Cortex of kidney (tissue), 1 donor: ENCODE measurements at places on chromosomes 5 and 9.

GRCh38 chr9:78620303-78620702 is 323.4 kb downstream of the PSAT1 start:
- no peak for DNase-seq

DNA sequence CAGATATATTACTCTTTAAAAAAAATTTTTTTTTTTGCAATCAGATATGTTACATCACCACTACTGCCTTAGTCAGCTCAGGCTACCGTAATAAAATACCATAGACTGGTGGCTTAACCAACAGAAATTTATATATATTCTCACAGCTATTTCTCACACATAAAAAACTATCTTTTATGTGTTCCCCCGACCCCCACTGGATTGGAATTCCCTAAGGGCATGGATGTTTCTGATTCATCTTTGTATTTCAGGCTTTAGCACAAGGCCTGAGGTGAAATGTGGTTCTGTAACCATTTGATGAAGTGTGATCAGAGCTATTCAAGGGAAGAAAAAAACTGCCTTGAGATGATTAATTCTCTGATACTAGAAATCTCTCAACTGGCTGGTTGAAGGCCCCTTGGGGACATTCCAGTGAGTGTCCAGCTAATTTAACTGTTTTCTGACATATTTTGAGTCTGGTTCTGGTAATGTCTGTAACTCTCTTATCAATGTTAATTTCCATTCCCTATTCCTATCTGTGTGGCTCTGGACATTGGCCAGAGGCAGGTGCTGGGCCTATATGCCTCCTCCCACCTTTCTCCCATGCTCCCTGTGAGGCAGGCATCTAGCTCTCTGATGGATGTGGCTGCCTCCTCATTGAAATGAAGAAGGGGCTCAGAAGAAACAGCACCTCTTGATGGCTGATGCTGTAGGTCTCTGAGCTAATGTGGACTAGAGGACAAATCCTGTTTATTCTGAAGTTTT is 2.5 kb downstream of the CD14 start:
- no peak for DNase-seq

GRCh38 chr5:59759600-59760351 is 133.8 kb downstream of the PDE4D start:
- no peak for DNase-seq

- DNase-seq, result no peak
These were observed 20.7 kb downstream of the COL5A1 start for GRCh38 chr9:134662143-134662876.

GRCh38 chr5:122532035-122532434 is 220.0 kb downstream of the SNCAIP start:
- DNase-seq, result no peak

GRCh38 chr9:98726735-98727134 is 18.0 kb upstream of the GABBR2 start:
- DNase-seq, result no peak

DNA sequence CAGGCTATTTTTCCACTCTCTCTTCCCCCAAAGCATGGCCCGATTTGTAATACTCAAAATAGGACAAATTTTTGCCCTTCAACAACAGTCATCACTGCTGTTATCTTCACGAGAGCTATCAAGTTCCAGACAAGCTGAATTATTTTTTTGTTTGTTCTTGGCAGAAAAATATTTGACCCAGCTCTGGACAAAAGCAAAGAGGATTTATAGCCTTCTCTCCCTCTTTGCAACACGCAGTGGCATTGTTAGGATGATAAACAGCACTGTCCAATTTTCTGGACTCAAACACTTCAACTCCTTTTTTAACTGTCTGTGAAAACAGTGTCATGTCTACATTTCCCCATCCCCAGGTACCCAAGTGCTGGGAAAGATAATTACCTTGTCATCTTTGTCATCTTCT is 160.3 kb downstream of the SLF1 start:
- DNase-seq, result no peak

- no peak for DNase-seq
These were observed 111.2 kb downstream of the JAKMIP2 start for GRCh38 chr5:147671365-147671764.

GRCh38 chr9:84617411-84618029 is 52.0 kb upstream of the NTRK2 start:
- DNase-seq, result no peak

DNA sequence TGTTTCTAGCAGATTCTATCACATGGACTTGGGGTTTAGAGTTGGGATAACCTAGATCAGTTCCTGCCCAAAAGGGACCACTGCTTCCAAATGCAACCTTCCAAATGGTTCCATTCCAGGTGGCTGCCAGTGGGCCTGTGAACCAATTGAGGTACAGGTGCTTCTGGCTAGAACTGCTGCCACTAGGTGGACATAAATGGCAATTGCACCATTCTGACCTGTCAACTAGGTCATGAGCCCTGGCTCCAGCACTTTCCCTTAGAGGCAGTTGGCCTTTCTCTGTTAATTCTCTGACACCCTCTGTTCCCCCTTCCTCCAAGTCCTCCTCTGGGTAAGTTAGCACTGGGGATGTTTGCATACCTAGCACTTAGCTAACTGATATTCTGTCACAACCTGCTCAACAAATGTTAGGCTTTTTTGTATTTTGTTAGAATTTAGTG is 16.6 kb upstream of the HEMGN start:
- DNase-seq, result no peak

GRCh38 chr5:111469293-111469896 is 42.9 kb downstream of the STARD4 start:
- no peak for DNase-seq

GRCh38 chr5:75324791-75325190 is 12.2 kb upstream of the HMGCR start:
- DNase-seq, result no peak

GRCh38 chr5:67032921-67033664 is 163.5 kb downstream of the CD180 start:
- no peak for DNase-seq

GRCh38 chr5:2536632-2537377 is 214.7 kb downstream of the IRX2 start:
- DNase-seq, result no peak

GRCh38 chr9:116182876-116183275 is 29.3 kb downstream of the PAPPA start:
- no peak for DNase-seq

DNA sequence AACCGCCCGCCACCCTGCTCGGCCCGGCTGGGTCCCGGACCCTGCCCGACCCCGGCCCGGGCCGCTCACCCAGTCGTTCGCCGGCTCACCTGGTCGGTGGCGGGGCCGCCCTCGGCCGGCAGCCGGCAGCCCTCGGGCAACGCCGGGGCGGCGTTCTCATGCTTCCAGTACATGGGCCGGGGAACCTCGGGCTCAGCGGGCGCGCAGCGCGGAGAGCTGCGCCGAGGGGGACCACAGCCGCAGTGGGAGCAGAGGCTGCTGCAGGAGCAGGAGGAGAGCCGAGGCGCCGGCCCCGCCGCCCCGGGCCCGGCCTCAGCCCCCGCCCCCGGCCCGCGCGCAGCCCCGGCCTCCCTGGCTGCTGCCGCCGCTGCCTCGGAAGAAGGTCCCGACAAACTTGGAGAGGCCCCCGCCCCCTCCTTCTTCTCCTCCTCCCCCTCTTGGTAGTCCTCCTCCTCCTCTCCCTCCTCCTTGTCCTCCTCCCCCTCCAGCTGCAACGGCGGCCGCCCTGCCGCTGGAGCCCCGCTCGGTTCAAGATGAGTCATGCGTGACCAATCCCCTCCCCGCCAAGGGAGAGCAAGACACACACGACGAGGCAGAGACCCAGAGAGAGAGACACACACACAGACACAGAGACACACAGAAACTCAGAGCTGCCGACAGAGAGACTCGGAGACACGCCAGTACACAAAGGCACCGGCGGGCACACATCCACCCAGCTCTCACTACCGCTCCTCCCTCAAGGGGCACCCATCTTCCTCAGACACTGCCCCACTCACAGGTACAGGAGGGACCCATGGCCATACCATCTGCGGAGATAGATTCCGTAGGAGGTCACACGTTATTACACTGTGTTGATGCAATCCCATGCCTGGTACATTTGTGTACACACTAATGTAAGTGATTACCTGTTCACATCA is at the start of gene LHX6:
LHX6 (minus strand) TSS at position 390 of the 917 bp plus-strand sequence; CDS start at position 173, 217 bp downstream.
- DNase-seq, result no peak

DNA sequence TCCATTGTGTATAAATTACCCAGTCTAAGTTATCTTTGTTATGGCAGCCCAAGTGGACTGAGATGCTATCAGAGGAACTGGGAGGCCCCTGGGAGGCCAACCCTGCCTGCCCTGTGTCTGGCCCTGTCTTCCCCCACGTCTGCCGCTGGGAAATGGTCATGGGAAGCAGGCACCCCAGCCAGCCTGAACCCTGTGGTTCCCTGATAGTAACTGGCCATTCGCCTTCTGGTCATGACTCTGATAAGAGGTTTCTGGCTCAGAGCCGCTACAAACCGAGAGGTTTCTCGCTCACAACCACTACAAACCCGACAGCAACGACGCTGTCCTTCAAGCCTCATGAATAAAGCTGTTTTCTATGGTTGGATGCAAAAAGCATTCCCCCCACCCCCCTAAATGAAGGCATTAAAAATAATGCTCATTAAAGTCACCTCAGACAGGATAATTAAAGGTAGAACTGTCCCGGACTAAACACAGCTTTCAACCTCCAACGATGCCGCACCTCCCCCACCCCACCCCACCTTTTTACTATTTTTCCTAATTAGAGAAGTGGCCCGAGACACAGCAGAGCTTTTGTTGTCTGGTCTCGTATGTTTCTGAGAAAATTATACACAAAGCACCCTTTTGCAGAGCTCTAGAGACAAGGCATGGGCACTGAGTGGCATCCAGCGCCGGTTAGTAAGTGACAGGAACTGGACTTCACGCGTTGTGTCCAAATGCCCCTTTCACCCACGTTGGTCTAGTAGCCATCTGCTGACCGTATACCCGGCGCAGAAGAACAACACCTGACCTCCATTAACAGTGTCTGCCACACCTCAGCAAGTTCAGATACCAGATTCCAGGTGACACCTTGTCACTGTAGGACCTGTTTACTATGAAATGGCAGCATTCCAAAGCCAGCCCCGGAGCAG is 140.8 kb downstream of the COL23A1 start:
- DNase-seq, result no peak

- DNase-seq, result no peak
These were observed 92.6 kb downstream of the DPYSL3 start for GRCh38 chr5:147417135-147417813.
